ENCODE measurements at places on chromosomes 3 and 15.

DNA sequence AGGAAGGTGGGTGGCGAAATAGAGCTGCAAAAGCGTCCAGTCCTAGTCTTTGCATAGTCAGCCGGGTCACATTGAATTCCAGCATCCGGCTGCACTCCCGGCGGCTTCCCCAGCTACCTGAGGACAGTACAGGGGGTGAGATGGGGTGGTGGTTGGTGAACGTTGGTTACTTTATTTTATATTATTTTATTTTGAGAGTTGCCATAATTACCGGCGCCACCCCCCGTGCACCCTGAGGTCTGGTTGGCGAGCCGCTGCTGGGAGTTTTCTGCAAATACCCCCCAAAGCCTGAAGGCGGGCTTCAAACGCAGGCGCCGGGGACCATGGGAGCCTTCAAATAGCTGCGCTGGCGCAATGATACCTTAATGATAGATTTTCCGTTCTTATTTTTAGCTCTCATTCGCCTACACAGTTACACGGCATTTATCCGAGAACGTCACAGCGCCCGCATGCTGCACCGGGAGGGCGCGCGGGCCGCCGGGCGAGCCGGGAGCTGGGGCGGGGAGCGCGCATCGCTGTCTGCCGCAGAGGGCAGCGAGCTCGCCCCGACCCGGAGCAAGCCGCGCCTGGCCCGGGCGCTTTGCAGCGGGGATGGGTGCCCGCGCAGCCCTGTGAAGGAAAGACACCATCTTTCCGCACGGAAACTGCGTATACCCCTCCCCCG is 756 bp upstream of the RASGRF1 start:
- DNase-seq: peak; percentile 35

GRCh38 chr3:45234250-45234649 is 8.2 kb upstream of the TMEM158 start:
- DNase-seq: no peak

GRCh38 chr3:172653004-172653572 is 57.8 kb downstream of the NCEH1 start:
- DNase-seq: no peak

DNA sequence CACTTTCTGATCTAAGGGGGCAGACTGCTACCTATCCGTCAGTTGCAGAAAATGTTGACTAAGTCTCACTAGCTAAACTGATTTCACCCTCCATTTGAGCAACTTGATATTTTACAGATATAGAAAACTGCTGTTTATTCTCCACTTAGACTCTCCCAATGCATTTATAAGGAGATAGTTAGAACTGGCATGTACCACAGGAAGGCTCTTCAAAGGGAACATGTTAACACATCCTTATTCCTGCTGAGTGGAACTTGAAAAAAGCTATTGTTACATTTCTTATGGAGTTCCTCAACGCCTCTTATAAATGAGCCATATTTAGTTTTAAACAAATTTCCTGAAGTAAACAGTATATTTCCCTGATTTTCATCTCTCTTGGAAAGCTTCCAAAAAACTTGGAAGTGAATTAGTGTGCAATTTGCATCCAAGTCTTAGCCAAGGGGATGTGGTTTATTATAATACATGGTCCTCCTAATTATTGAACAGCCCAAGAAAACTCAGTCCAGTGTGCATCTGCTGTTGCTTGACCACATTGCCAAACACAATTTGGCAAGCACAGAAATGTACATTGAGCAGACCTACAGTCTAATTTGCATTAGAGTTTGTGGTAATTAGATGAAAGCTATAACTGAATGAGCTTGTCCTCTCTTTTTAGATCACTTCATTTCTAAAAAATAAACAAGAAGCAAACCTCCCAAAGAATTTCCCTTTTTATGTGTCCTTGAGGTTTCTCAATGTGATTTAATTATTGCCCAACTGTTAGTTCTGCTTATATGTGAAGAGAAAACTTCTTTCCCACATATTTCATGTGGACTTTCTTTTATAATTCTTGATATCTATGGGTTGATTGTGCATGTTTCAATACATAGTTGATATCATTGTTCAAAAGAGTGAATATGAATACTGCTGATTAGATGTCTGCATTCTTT is 72.6 kb upstream of the DPH6 start:
- peak; percentile 10 for DNase-seq

DNA sequence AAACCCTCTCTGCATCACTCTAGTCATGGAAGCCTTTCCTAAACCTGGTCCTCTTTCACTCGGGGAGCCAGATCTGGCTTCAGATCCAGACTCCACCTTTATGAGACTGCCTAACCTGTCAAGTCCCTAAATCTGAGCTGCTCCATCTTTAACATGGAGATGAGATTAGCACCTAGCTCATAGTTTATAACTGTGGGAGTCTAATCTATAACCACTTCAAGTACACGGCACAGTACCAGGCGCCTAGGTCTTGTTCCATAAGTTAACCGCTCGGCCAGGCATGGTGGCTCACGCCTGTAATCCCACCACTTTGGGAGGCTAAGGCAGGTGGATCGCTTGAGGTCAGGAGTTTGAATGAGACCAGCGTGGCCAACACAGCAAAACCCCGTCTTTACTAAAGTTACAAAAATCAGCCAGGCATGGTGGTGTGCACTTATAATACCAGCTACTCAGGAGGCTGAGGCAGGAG is 30.3 kb downstream of the TPM1 start:
- DNase-seq: no peak

DNA sequence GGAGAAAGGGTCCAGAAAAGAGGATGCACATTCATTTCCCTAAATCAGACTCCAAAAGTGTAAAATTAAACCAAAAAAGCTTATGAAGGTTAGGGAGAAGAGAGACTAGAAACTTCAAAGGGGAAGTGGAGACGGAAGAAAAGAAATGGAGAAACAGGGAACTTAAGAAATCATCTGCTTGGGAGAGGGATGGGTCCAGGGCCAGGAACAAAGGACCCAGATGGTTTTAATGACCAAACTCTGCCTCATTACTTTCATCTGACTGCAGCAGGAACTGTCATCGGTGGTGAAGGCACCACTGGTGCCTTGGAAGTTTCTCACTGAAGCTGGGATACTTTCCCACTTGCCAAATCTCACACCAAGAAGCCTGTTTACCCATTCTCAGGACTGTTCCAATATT is 70.5 kb upstream of the SLC4A7 start:
- no peak for DNase-seq

DNA sequence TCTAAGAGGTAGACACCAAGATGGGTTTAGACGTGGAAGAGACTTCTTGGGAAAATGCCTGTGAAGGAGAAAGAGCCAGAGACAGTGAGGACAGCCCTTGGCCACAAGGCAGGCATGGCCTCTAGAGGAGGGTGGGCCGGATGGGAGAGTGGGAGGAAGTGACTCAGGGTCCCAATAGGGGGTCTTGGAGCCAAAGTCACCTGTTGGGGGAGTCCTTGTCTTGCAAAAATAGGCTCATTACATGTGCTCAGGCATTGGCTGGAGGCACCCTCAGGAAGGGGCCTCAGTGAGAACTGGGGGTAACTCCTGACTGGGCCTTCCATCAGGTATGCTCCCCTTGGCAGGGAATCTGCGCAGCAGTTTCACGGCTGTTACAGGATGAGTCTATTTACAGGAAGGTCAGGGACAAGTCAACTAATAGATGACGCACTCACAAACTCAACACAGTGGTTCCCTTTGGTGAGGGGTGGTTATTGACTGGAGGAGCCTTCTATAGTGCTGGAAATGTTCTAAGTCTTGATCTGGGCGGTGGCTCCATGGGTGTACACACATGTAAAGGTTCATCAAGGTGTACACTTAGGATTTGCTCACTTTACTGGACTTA is 259.6 kb downstream of the XXYLT1 start:
- DNase-seq: no peak

GRCh38 chr3:142489572-142490323 is 41.9 kb upstream of the XRN1 start:
- no peak for DNase-seq

- peak; percentile 37 for DNase-seq
Observed at GRCh38 chr3:28317438-28318022, 31.0 kb upstream of the ZCWPW2 start.

- DNase-seq: peak; percentile 89
Observed at GRCh38 chr3:161275919-161276318, 54.8 kb downstream of the NMD3 start.

GRCh38 chr3:64945171-64945729 is 257.4 kb upstream of the ADAMTS9 start:
- no peak for DNase-seq

DNA sequence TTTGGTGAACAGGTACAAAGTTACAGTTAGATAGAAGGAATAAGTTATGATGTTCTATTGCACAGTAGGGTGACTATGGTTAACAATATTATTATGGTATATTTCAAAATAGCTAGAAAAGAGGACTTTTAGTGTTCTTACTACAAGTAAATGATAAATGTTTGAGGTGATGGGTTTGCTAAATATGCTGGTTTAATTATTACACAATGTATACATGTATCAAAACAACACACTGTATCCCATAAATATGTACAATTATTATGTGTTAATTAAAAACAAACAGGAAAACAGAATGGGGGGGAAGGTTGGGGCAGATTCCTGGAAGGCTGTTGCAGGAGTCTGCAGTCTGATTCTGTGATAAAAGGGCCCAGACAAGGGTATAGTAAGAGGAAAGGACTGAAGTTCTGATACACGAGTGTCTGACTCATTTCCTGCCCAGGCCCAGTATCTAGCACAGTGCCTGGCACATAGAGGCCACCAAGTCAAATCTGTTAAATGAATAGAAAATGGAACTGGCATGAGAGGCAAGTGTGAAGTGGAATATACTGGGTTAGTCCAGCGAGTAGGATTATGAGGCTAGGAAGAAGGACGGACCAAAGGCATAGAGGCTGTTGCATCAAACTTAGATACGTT is 7.2 kb upstream of the ENTPD3 start:
- no peak for DNase-seq

DNA sequence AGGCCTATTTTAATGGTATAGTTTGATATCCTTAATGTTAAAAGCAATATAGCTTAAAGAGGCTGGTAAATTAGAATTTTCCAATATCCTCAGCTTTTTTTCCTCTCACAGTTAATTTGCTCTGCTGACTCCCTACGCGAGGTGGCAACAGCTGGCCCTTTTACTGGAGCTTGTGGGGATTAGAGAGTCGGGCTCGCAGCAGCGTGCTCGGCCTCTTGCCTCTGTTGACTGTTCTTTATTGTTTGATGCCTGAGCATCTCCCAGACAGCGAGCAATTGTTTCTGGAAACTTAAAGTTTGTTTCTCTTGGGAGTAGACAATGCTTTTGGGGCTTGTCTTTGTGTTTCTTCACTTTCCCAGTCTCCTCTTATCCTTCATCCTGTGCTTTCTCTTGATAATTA is 80.8 kb downstream of the OPA1 start:
- DNase-seq: no peak

- DNase-seq: no peak
Observed at GRCh38 chr15:66402761-66403284, 16.1 kb downstream of the MAP2K1 start.

DNA sequence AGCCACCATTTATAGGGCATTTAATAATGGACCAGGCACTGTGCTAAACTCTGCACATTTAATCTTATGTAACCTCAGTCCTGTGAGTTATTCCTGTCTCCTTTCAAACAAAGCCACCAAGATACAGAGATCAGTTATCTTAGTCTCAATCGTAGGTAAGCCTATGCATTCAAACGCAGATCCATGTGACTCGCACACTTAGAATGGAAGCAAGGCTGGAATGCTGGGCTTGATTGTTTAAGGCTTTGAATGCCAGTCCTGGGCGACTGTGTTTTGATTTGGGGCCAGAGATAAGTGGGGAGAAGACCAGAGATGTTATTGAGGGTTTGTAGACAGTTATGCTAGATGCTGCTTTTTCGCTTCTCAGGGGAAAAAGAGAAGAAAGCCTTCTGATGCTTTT is 22.2 kb downstream of the MED12L start:
- no peak for DNase-seq

GRCh38 chr3:118348169-118348557 is 686.5 kb downstream of the IGSF11 start:
- DNase-seq: no peak

- no peak for DNase-seq
Observed at GRCh38 chr3:181705086-181705480, 6.6 kb upstream of the SOX2 start.

DNA sequence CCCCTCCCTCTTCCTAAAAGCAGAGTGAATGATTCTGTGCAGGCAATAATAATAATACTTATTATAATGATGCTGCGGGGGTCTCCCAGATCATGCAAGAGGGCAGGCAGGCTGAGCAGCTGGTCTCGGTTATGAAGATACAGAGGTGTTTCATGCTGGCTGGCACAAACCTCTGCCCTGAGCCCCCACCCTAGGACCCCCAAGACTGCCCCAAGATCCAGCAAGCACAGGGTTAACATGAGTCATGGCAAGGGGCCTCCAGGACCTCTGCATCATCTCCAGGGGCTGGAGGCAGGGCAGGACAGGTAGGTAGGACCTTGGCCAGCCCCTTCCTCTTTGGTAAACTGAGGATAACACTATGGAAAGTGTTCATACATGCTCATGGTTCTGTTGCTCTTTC is 2.7 kb downstream of the MGLL start:
- DNase-seq: no peak

DNA sequence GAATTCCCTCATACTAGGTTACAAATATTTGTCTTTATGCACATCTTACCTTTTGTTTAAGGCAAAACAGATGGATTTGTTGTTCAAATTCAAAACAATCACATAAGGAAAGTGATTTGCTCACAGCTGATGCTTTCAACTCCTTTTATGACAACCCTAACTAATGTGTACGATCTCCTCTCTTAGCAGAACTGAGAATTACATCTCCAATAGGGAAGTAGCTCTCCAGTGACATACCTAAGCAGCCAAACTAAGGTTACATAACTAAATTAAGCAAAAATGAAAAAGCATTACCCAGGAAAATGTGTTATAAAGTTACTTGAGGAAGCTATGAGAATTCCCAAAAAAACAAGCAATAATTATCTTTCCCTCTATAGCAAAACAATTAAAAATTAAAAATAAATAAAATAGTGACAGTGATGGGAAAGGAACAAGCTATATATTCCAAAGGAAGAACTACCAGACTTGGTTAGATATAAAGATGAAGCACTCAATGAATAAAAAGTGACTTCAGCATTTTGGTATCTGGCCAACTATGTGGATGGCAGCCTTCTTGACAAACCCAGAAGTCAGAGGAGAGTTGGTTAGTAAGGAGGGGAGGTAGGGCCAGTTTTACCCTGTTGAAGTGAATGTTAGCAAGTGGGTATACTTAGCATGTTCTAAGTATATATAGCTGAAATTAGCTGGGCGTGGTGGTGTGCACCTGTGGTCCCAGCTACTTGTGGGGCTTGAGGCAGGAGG is 32.4 kb downstream of the PEAK1 start:
- DNase-seq: peak; percentile 58

DNA sequence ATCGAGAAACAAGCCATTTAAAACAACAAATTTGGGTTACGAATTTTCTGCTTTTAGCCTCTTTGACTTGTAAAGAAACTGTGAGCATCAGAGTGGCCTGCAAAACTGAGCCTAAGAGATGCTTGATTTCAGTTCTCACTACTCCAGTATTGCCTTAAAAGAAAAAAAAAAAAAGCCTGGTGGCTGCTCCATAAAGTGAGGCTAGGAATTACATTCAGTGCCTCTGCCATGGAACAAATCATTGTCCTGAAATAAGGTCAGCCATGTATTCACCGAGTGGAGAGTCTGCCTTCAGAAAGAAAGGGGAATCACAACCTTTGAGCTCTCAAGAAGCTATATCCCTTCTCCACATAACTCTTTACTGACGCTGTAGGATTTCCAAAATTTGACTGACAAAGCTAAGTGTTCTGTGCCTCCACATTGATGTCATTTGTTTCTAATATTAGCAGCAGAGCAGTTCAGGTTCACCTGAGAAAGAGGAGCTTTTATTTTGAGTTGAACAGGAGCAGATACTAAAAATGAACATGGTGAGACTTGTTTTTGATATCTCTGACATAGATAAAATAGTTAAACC is 137.3 kb downstream of the SSR3 start:
- no peak for DNase-seq
